ENCODE measurements at places on chromosomes 5 and 9. TPM values are rescaled to one million over a fixed set of nuclear protein-coding genes. Genes with fewer than 3 reads are reported as not detected.

The SH3RF2 gene
- total RNA-seq = 10.3 TPM

DNA sequence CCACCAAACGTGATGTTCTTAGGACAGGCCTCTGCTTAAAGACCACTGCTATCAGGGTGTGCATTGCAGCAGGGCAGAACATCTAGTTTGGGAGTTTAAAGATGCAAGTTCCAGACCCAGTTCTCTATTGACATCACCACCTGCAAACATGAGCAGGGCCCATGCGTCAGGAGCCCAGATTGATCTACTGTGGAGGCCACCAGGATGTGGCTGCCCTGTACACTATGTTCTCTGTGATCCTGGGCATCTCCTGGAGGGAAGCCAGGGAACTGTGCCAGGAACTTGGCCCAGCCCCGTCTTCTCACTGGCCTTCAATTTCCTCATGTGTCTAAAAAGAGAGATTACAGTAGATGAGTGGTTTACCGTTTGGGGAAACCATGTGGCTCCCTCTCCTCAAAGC, 87.1 kb downstream of the PDE6A start:
- no peak for DNase-seq

DNA sequence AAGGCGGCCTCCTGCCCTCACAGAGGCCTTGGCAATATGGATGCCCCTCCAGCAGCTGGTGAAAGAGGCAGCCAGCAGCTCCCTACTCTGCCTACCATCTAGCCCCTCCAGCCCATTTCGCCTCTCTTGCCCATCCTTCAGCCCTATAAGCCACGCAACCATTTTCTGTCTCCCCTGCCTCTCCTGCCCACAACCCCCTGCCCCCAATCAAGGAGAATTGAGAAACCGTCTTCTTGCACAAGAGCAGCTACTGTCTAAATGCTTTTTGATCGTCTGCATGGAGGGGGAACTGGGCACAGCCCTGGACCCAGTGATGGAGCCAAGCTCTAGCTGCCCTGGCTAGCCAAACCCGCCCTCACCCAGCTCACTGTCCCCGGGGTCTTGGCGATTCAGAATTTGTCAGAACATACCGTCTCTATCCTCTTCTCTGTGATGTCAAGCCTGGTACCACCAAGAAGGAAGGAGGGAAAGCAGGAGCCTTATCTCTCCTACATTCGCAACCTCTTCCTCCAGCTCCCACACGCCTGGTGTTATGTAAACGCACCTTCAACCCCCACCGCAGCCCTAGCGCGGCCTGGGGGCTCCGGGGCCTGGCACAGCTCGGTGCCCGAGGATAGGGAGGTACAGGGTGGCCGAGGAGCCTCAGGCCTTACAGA, 1.2 kb downstream of the SPRY4 start:
- DNase-seq = no peak

The MYMK gene
- not detected for total RNA-seq

- no peak for DNase-seq
Observed at GRCh38 chr5:66367814-66368541, 223.9 kb downstream of the SREK1 start.

DNA sequence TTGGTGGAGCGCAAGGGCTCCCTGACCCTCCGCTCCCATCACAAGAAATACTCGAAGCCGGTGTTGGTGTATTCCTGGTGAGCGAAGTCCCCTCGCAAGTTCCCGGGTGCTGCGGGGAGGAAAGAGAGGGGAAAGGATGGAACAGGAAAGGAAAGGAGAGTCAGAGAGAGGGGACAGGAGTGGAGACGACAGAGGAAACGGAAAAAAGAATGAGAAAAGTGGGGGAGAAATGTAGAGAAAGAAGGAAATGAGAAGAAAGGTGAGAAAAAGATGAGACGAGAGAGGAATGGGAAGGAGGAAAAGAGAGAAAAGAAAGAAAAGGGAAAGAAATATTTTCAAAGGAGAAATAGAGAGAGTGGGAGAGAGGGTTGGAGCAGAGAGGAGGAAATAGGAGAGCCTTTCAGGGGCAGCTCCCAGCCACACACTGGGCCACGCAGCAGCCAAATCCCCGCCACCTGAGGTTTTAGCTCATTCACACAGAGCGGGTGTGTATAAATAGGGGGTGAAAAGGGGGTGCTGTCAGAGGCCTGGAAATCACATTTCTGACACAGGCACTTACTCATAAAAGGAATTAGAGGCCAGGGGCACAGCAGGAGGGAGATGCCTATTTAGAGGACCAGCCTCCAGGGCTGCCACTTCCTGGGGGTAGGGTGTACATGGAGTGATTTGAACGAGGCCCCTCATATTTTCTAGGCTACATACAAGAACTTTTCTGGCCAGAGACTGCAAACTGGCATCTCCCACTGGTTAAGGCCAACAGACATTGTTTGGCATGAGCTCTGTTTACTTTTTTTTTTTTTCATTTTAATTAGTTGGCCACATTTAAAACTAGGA, 555 bp downstream of the CFAP95 start:
- DNase-seq = no peak

DNA sequence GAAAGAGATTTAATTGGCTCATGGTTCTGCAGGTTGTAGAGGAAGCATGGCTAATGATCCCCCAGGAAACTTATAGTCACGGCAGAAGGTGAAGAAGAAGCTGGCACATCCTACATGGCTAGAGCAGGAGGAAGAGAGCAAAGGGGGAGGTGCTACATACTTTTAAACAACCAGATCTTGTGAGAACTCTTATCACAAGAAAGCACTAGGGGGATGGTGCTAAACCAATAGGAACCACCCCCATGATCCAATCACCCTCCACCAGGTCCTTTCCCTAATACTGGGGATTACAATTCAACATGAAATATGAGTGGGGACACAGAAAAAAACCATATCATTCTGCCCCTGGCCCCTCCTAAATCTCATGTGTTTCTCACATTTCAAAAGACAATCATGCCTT, 147.2 kb upstream of the EPB41L4A start:
- no peak for DNase-seq

GRCh38 chr9:86275962-86276361, 6.4 kb downstream of the ISCA1 start:
- no peak for DNase-seq

The FREM1 gene
- 0.75 TPM for total RNA-seq

- no peak for DNase-seq
Observed at GRCh38 chr9:90966031-90966290, 164.3 kb downstream of the SYK start.

DNA sequence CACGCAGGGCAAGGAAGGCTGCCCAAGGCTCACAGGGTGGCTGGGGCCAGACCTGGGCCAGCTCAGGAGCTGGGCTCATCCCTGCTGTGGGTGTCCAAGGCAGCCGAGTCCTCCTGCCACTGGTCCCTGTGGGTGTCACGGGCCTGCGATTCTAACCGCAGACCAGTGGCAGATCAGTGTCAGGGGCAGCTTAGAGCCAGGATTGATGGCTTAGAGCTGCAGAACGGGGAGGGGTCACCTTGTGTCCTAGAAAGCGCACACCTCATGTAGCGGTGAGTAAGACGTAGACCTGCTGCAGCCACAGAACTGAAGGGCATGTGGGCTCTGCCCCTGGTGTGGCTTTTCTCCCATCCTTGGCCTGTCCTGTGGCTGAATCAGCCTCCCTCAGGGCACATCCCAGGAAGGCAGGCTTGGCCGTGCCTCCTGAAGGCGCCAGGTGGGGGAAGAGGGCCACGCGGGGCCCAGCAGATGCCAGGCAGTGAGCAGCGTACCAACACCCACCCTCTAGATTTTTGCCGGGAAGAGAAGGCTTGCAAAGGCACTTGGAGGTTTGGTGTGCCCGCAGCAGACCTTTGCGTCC, 78.3 kb upstream of the FCN2 start:
- no peak for DNase-seq

The PCDHGA3 gene
- 2.6 TPM for total RNA-seq

The CARTPT gene
- not detected for total RNA-seq

- no peak for DNase-seq
Observed at GRCh38 chr5:122501089-122501435, 189.0 kb downstream of the SNCAIP start.

- no peak for DNase-seq
Observed at GRCh38 chr9:22030101-22030598, 21.0 kb upstream of the CDKN2B start.

GRCh38 chr5:97037819-97038218, 101.9 kb downstream of the LNPEP start:
- no peak for DNase-seq

DNA sequence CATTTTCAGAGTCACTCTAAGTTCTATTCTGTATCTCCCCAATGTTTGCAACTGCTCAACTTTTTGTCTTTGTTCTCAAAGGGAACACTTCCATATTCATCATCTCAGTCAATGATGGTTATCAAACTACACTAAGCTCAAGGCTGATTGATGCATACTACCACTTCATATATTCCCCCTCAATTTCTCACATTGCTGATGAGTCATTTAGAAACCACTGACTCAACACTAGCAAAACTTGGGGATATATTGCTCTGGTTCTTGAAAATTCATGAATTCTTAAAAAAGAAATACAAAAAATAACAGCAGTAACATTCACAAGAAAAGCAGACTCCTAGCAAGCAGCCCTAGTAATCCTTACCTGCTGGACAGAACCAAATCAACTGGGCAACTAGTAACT, 52.2 kb downstream of the ABHD17B start:
- DNase-seq = no peak

DNA sequence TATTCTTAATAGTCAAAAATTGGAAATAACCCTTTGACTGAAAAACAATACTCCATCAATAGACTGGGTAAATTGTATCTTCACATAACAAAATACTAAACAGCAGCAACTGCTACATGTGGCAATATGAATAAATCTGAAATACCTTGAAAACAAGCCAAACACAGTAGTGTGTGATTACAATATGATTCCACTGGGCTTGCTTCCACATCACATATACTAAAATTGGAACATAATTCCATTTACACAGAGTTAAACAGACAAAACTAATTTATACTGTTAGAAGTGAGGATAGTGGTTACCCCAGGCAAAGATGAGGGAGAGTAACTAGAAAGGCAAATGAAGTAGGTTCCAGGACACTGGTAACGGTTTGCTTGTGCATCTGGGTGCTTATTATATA, 20.4 kb downstream of the FNIP1 start:
- DNase-seq = no peak

The GPRIN1 gene
- 17.3 TPM for total RNA-seq

DNA sequence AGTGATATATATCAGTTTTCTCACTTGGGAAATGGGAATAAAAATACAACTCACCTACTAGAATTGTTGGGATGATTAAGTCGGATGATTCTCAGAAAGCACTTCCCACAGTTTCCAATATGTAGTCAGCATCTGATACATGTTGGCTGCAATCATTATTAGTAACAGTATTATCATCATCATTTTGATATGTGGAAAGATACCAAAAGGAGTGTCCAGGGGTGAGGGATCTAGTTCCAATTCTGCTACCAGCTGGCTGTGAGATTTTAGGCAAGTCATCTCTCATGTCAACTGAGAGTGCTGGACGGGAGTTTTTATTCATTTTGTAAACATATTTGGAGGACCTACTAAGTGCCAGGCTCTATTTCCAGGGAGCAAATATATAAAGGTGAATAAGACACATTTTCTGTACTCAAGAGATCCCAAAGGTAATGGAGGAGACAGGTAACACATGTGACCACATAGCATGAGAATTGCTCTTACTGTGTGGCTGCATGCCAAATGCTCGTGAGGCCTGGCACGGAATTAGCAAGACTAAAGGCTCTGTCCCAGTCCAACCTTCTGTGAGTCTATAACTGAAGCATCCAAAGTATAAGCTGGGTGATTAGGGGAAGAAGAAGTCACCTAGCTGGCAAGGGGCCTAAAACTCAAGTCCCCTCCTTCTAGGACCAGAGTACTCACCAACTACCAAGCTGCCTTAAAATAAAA, 83.0 kb downstream of the GRIA1 start:
- DNase-seq = no peak

DNA sequence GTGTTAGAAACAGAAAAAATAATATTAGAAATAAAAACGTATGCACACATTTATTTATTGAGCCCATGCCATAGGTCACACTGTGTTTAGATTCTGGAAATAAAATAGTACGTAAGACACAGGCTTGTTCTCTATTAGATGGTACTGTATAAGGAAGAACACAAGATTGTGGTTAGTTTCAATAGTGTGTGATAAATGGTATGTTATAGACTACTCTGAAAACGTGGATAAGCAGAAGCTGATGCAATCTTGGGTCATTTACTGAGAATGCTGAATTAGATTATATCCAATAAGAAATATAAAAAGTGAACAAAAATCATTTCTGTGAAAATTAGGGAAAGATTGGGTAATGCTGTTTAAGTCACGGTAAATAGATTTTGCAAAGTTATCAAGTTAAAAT, 1456.4 kb upstream of the ACO1 start:
- DNase-seq = no peak

GRCh38 chr5:179297026-179297425, 48.2 kb downstream of the ADAMTS2 start:
- no peak for DNase-seq

DNA sequence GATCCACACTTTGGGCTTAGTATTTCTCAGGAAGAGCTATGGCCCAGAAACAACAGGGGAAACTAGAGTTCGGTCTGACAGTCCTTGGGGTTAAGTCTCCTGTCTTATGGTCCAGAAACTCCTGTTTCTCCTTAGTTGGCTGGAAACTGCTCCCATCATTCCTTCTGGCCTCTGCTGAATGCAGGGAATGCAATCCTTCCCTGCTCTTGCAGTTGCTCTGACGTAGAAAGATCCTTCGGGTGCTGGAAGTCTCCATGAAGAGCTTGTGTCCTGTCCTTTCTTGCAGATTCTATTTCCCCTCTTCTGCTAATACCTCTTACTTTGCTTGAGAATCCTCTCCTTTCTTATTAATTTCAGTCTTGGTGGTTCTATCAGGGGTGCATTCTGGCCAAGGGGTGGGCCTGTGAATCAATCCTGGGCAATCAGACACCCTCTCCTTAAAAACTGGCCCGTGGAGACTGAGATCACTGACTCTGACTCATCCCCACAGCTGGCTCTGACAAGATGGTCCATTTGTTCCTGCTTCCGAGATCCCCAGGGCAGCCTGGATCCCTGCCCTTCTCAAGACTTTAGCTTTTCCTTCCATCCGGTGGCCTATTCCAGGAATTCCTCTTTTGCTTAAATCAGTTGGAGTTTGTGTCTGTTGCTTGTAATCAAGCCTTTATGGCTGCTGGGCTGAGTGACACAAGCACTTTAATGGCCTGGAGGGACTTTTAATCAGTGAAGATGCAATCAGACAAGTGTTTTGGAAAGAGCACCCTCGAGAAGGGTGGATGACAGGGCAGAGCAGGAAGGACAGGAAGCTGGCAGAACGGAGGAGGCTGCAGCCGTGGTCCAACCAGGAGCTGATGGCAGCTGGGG, 23.7 kb downstream of the PTGS1 start:
- DNase-seq = no peak

DNA sequence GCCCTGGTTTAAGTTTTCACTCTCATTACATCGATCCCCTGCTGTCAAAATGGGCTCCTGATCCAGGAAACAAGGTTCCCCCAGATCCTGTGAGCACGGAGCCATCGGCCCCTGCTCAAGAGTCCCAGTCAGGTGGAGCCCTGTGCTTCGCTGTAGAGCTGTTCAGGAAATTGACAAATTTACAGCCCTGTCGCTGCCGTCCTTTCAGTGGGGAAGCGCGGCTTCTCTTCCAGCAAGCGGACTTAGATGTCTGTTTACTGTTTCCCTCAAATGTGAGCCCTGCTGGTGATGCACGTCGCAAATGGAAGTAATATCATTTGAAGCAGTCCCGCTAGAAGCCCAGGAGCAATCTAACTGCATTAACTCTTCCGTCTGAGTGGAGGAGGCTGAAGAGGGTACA, 760.9 kb upstream of the WWC1 start:
- no peak for DNase-seq

- no peak for DNase-seq
Observed at GRCh38 chr9:1659363-1659690, 355.8 kb upstream of the SMARCA2 start.

The SLC6A19 gene
- not detected for total RNA-seq

- DNase-seq = no peak
Observed at GRCh38 chr5:78514427-78515330, 133.9 kb downstream of the LHFPL2 start.

- DNase-seq = peak; percentile 94
Observed at GRCh38 chr5:113489299-113489698, 1.0 kb upstream of the MCC start.

Measured in kidney epithelial cell (primary cell).